ENCODE measurements at places on chromosomes 16 and 17.
A peak's percentile ranks its signal among the peaks of the same experiment; 100 is the strongest.

- DNase-seq = no peak
Measured at GRCh38 chr16:79294568-79294967, 306.0 kb downstream of the MAF start.

DNA sequence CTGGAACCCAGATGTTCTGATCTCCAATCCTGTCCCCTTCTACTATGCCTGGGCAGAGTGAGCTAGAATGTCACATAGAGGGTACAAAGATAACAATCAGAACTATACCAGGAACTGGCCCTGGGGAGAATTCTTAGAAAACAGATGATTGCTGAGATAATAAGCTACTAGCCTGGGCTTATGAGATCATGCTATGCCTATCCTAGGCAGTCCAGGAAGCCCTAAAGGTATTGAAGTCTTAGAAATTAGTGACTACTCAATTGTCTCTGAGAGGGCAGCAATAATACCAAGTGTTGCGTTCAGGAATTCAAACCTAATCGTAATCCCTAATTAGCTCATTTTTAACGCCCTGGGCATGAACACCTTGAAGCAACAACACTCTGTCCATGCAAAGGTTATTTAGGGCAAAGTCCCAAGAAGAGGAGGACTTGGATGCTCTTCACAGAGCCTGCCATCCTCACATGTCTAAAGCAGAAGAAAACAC lies 77.1 kb downstream of the MMD start:
- DNase-seq = no peak

GRCh38 chr16:7361416-7362129 lies 28.9 kb downstream of the RBFOX1 start:
- DNase-seq = no peak

GRCh38 chr16:58685084-58685449 lies 497 bp upstream of the SLC38A7 start:
- no peak for DNase-seq

- DNase-seq = no peak
Measured at GRCh38 chr16:66902648-66903543, 15.8 kb downstream of the CDH16 start.

- no peak for DNase-seq
Measured at GRCh38 chr17:40371261-40371929, 6.9 kb upstream of the GJD3 start.

DNA sequence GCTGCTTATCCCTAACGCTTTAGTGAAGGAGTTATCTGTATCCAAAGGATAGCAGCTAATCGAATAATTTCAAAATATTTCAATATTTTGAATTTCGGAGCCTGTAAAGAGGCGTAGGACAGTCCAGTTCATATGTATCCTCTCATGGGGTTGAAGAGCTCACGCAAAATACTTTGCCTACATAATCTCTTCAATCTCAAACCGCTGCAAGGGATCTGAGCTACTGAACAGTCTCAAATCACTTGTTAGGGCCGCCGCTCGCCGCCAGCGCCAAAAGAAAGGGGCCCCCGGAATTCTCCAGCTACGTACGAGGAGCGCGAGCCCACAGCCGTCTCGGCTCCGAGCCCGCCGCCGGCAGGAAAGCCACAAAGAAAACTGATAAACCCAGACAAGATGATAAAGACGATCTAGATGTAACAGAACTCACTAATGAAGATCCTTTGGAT lies 601 bp upstream of the RFWD3 start:
- DNase-seq = peak; percentile 60

DNA sequence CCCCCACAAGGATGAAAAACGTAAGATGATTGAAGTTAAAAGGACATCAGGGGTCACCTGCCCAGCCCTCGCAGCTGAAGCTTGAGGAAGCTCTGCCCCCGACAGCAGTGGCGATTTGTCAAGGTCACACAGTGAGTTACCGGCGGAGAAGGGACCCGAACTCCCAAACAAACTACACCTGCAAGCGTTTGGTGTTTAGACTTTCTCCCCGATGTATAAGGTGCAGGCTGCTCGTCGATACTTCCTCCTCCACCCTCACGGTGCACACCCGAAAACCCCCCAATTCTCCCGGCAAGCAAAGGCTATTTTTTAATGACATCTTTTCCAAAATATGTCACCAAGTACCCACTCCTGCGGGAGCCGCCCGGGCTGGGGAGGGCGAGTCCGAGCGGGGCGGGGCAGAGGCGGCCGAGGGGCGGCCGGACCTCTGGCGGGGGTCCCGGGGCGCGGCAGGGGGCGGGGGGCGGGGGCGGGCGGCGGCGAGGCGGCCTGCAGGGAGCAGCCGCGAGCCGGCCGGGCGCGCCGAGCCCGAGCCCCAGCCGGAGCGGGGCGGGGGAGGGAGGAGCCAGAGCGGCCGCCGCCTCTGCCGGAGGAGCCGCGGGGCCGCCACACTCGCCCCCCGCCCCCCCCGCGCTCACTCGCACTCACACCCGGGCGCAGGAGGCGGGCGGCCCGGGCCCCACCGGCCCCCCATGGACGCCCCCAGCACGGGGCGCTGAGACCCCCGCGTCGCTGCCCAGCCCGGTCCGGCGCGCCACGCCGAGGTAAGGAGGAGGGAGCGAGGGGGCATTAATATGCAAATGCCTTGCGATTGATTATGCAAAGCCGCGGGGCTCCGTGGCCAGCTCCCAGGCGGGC lies at the start of gene THRA:
Gene THRA, plus strand, starts transcription at position 637 of the 858 bp plus-strand sequence. CDS start 11,524 bp downstream, outside the sequence.
- peak; percentile 53 for DNase-seq

GRCh38 chr17:57586196-57586740 lies 158.8 kb downstream of the CCDC182 start:
- no peak for DNase-seq

- DNase-seq = peak; percentile 78
Measured at GRCh38 chr17:74770498-74771318, 5.4 kb downstream of the NAT9 start.

- DNase-seq = no peak
Measured at GRCh38 chr16:67999985-68000384, 701 bp upstream of the DPEP2 start.

DNA sequence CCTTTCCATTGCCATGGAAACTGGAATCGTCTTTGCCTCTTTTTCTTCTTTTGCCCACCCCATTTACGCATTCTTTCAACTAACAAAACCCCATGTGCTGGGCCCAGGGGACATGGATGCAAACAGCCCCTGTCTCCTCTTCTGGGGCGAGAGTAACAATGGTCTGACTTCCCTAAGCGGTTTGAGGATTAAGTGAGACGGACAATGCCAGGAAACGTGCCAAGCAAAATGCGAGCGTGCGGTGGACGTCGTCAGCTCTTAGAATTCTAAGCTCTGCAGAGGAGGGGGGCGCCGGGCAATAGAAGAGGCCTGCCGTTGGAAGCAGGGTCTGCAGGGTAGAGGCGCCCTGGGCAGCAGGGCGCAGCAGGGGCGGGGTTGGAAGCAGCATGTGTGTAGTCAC lies 42.4 kb upstream of the JPH3 start:
- no peak for DNase-seq

- DNase-seq = peak; percentile 65
Measured at GRCh38 chr17:56596691-56597494, 3.4 kb downstream of the NOG start.

GRCh38 chr16:19833581-19833980 lies 51.1 kb downstream of the GPRC5B start:
- DNase-seq = no peak

GRCh38 chr17:41639492-41640473 lies 15.4 kb upstream of the KRT17 start:
- no peak for DNase-seq

- DNase-seq = no peak
Measured at GRCh38 chr17:31745964-31746600, 113.0 kb downstream of the COPRS start.

DNA sequence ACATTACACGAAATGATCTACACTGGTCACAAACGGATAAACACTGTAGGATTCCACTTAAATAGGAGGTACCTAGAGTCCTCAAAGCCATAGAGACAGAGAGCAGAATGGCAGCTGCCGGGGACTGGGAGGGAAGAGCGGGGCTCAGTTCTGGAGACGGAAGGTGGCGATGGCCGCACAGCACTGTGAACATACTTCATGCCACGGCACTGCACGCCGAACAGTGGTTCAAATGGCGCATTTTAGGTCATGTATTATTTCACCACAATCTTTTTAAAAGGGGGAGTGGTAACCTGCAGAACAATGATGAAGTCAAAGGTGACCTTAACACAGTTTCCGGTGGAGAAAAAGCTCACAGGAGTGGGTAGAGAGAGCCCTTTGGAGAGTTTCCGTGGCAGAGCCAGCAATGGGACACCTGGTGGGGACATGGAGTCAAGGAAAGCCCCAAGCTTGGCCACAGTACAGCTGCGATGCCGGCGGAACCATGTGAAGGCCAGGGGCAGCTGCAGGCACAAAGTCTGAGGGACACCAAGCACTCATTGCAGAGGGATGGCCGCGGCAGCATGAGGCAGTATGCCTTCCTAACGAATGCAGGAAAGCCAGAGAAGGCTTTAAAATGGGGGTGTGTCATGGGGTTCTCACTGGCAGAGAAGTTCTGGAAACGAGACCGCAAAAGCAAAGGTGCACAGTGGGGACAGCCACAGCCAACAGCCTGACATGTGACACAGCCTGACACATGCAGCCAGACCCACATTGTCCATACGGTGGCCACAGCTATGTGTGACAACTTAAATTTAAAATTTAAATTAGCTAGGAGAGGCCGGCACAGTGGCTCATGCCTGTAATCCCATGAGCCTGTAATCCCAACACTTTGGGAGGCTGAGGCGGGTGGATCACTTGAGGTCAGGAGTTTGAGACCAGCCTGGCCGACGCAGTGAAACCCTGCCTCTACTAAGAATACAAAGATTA lies 7.3 kb downstream of the FLCN start:
- no peak for DNase-seq

DNA sequence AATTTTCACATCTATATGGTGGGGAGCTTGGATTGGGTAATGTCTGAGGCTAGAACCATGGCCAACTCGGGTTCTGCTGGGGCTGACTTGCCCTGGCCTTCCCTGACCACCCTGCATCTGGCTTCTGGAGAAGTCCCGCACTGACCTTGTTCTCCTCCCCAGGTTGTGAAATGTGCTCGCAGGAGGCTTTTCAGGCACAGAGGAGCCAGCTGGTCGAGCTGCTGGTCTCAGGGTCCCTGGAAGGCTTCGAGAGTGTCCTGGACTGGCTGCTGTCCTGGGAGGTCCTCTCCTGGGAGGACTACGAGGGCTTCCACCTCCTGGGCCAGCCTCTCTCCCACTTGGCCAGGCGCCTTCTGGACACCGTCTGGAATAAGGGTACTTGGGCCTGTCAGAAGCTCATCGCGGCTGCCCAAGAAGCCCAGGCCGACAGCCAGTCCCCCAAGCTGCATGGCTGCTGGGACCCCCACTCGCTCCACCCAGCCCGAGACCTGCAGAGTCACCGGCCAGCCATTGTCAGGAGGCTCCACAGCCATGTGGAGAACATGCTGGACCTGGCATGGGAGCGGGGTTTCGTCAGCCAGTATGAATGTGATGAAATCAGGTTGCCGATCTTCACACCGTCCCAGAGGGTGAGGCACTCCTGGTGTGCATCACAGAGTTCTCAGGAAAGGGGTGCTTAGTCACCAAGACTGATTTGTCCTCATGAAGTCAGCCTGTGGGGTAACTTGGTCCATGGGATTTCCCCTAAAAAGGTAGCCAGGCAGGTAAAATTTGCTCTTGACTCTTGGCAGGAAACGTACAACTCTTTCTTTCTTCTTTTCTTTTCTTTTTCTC lies 6.1 kb downstream of the NOD2 start:
- DNase-seq = no peak

DNA sequence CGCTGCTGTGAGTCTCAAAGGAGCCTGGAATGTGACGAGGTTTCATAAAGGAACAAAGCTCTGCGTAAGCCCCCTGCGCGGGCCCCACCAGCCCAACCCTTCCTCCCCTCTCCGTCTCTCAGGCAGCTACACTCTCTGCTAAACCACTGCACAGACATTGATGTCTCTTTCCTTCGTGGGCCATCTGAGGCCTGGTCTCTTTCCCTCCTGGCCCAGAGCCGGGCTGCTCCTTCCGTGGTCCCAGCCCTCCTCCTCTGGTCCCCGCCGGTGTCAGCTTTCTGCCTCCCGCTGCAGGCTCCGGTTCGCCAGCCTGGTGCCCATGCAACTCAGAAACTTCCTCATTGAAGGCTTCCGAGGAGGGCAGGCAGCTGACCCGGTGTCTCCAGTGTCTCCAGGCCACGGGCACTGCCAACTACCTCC lies 7.4 kb downstream of the SCARF1 start:
- no peak for DNase-seq

DNA sequence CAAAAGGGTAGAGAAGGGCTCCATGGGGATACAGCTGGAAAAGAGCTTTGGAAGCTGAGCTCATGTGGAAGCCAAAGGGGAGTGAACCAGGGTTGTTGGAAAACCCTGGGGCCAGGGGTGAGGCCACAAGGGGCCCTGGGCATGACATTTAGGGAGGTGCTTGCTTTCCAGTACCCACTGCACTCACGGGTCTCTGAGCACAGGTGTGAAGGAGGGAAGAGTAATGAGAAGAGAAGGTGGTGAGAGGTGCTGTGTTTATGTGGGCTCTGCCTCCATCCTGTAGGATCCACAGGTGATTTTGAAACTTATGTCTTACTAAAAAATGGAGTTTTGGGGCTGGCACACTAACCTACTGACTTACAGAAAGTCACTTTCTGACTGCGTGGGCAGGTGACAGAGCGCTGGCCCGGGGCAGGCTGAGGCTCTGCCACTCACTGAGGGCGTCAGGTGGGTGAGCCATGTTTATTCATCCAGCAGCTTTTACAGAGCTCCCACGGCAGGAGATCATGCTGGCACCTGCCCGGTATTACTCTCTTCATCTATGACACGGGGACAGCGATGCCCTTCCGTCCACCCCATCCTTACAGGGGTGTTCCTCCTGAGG lies 18.9 kb downstream of the KSR1 start:
- DNase-seq = no peak

DNA sequence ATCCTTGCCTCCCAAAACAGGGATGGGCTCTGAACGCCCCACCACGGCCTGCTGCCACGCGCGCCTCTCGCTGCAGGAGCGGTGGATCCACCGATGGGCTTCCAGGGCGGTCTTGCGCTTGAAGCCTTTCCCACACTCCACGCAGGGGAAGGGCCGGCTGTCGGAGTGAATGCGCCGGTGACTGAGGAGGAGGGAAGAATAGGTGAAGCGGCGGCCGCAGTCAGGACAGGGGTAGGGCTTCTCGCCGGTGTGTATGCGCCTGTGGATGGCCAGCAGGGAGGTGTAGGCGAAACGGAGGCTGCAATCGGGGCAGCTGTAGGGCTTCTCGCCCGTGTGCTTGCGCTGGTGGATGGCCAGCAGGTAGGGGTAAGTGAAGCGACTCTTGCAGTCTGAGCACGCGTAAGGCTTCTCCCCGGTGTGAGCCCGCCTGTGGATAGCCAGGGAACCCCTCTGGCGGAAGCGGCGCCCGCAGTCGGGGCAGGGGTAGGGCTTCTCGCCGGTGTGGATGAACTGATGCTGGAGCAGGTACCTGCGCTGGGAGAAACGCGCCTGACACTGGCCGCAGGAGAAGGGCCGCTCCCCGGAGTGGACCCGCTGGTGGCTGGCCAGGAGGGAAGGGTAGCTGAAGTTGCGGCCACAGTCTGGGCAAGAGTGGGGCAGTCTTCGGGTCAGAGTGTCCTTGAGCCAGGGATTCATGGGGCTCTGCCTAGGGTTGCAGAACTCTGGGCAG lies 2.7 kb downstream of the ZNF785 start:
- DNase-seq = no peak

GRCh38 chr16:62676306-62676705 lies 640.1 kb upstream of the CDH8 start:
- no peak for DNase-seq

GRCh38 chr17:63772801-63773271 lies 561 bp downstream of the CCDC47 start:
- no peak for DNase-seq
